ENCODE measurements at places on chromosomes 16 and 17. TPM values are rescaled to one million over a fixed set of nuclear protein-coding genes. Genes with fewer than 3 reads are reported as not detected.

- H3K4me1 ChIP-seq, result peaks cover 7% of the 10 kb centered on the region
- no peak overlapping the region for H3K4me3 ChIP-seq
- H3K27me3 ChIP-seq, result no peaks in the 10 kb centered on the region
These were observed 18.3 kb upstream of the WFIKKN2 start for GRCh38 chr17:50816771-50817751.

- DNase-seq, result no peak
- no peak overlapping the region for H3K4me3 ChIP-seq
- no peaks in the 10 kb centered on the region for H3K4me1 ChIP-seq
- H3K36me3 ChIP-seq, result peaks cover 77% of the 10 kb centered on the region
- no peak overlapping the region for H3K27ac ChIP-seq
These were observed 75.4 kb downstream of the ARHGAP17 start for GRCh38 chr16:24939738-24940137.

DNA sequence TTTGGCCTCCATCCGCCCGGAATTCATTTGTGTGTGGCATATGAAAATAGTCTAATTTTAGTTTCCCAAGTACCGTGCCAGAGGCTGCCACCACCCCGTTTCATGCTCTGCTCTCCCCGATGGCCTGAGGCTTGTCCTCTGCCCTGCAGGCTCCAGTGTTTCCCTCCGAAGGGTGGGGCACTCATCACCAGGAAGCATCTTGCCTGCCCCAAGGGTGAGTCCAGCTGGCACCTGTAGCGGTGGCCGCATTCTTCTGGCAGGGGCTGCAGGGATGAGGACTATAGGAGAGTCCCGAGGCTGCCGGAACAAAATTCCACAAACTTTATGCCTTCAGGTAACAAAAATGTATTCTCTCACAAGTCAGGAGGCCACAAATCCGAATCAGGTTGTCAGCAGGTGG, 23.1 kb upstream of the CMIP start:
- no peak overlapping the region for H3K27ac ChIP-seq
- no peaks in the 10 kb centered on the region for H3K27me3 ChIP-seq
- H3K36me3 ChIP-seq, result no peaks in the 10 kb centered on the region
- no peaks in the 10 kb centered on the region for H3K4me1 ChIP-seq
- DNase-seq, result no peak
- H3K4me3 ChIP-seq, result no peak overlapping the region

- no peaks in the 10 kb centered on the region for H3K27me3 ChIP-seq
- H3K36me3 ChIP-seq, result no peaks in the 10 kb centered on the region
- peaks cover 47% of the 10 kb centered on the region for H3K4me1 ChIP-seq
- no peak for DNase-seq
These were observed 42.3 kb upstream of the ZNF750 start for GRCh38 chr17:82881900-82882714.

DNA sequence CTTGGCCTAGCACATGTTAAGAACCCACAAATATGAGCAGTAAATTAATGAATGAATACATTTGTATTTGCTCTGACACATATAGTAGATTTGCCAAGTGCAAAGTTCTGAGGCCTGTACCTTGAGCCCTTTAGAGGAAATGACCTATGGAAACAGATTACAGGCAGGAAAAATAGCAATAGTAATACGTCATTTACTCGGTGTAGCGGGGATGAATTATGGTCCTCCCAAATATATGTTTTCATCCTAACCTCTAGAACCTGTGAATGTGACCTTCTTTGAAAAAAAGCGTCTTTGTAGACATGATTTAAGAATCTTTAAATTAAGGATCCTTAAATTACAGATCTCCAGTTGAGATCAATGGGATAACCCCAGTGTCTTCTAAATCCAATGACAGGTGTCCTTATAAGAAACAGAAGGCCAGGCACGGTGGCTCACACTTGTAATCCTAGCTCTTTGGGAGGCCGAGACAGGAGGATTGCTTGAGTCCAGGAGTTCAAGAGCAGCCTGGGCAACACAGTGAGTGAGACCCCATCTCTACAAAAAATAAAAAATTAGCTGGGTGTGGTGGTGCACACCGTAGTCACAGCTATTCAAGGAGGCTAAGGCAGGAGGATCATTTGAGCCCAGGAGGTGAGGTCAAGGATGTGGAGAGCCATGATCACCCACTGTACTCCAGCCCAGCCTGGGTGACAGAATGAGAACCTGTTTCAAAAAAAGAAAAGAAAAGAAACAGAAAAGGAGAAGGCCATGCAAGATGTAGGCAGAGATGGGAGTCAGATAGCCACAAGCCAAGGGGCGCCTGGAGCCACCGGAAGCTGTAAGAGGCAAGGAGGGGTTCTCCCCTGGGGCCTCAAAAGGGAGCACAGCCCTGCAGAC, 5.1 kb upstream of the ITPRIPL2 start:
- no peak for DNase-seq
- H3K27me3 ChIP-seq, result no peaks in the 10 kb centered on the region
- H3K36me3 ChIP-seq, result no peaks in the 10 kb centered on the region
- peaks cover 11% of the 10 kb centered on the region for H3K4me1 ChIP-seq

- no peaks in the 10 kb centered on the region for H3K4me1 ChIP-seq
- no peaks in the 10 kb centered on the region for H3K27me3 ChIP-seq
- no peak for DNase-seq
- H3K36me3 ChIP-seq, result no peaks in the 10 kb centered on the region
These were observed 53.7 kb downstream of the C16orf95 start for GRCh38 chr16:87263418-87264052.

The ZPBP2 gene
- total RNA-seq, result not detected

GRCh38 chr17:50072130-50072529, 16.2 kb downstream of the ITGA3 start:
- no peaks in the 10 kb centered on the region for H3K36me3 ChIP-seq
- DNase-seq, result no peak
- no peak overlapping the region for H3K4me3 ChIP-seq
- no peaks in the 10 kb centered on the region for H3K27me3 ChIP-seq
- H3K27ac ChIP-seq, result no peak overlapping the region

- peaks cover 19% of the 10 kb centered on the region for H3K4me1 ChIP-seq
- H3K36me3 ChIP-seq, result no peaks in the 10 kb centered on the region
- no peak overlapping the region for H3K27ac ChIP-seq
- H3K27me3 ChIP-seq, result no peaks in the 10 kb centered on the region
- no peak for DNase-seq
These were observed 16.1 kb downstream of the TIMM22 start for GRCh38 chr17:1012823-1013728.

The PDE6G gene
- not detected for total RNA-seq

The COPZ2 gene
- 34.4 TPM for total RNA-seq

- no peaks in the 10 kb centered on the region for H3K27me3 ChIP-seq
- no peak overlapping the region for H3K27ac ChIP-seq
- no peak overlapping the region for H3K4me3 ChIP-seq
- H3K36me3 ChIP-seq, result peaks cover 4% of the 10 kb centered on the region
- H3K4me1 ChIP-seq, result peaks cover 6% of the 10 kb centered on the region
- no peak for DNase-seq
These were observed 17.0 kb upstream of the DNASE1 start for GRCh38 chr16:3637371-3637923.

DNA sequence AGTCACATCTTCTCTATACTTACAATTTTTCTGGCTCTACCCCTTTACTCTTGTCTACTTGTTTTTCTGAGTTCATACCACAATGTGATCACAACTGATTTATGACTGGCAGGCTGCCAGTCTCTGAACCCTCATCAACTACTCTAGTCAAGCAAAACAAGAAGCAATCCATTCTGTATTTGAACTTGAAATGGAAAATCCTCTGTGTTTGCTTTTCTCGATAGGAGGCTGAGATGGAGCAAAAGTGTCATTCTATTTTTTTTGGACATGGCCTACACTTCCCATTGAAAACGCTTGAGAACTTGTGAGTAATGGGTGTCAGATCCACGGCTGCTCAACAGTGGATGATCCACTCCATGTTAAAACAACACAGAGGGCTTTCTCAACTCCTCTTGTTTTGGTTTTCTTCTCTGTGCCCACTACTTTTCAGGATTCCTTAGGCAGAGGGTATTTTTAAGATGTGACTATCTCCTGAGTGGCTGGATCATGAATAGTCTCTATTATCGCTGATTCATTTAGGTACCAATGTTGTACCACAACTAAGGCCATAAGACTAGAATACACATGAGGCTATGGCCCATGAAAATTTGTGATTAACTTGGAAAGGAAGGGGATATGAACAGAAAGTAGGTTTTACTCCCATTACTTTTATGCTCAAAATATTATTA, 11.7 kb downstream of the TMEM100 start:
- H3K36me3 ChIP-seq, result no peaks in the 10 kb centered on the region
- no peak overlapping the region for H3K4me3 ChIP-seq
- peaks cover 14% of the 10 kb centered on the region for H3K4me1 ChIP-seq

The FSCN2 gene
- total RNA-seq, result 6.6 TPM

The GIT1 gene
- 39.8 TPM for total RNA-seq

The CSH1 gene
- not detected for total RNA-seq

The ARMC5 gene
- 11.3 TPM for total RNA-seq

DNA sequence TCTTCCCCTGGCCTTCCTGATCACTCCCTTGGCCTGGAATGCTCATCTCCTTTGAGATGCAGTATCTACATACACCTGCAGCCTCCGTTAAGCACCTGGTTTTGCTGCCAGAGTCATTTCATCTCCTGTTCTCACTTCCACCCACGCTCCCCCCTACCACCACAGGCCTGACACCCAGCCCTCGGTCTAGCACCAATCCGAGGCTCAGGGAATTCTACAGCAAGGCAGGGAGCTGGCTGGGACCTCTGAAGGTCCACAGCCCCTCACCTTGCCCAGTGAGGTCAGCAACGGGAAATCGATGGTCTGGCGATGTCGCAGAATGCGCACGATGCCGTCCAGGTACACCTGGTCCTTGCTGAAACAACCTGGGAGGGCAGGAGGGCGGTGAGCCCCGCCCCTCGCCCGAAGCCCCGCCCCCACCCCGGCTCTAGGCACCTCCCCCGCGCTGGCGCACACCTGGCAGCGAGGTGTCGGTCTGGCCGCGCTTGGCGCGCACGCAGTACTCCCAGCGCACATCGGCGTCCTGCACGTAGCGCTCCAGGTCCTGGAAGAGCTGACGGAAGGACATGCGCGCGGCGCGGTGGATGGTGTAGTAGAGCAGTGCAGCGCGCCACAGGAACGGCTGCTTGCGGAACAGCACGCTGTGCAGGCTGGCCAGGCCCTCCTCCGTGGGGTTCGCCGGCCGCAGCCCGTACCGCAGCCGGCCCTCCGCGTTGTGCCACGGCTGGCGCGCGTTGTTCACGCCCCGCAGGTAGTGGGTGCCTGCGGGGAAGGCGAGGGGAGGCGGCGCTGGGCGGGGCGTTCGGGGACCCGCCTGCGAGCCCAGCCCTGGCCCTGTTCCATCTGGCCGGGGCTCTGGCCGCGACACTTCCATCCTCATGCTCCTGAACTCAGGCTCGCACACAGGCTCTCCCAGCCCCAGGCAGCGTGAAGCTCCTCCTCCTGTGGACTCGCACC, 5.7 kb downstream of the MATCAP1 start:
- no peaks in the 10 kb centered on the region for H3K36me3 ChIP-seq
- peaks cover 61% of the 10 kb centered on the region for H3K4me1 ChIP-seq
- H3K4me3 ChIP-seq, result peak overlapping the region; percentile 49

All from vagina (tissue), 2 donors.